Suprapubic skin (tissue), 4 donors: ENCODE measurements at places on chromosomes 2 and 18.

- H3K36me3 ChIP-seq: no peaks in the 10 kb centered on the region
- H3K27me3 ChIP-seq: no peaks in the 10 kb centered on the region
- no peaks in the 10 kb centered on the region for H3K4me1 ChIP-seq
- no peak overlapping the region for H3K27ac ChIP-seq
- H3K4me3 ChIP-seq: no peak overlapping the region
These were observed 189.4 kb downstream of the PLCL1 start for GRCh38 chr2:197993830-197994229.

GRCh38 chr18:75809926-75810255 is 382.4 kb upstream of the SMIM21 start:
- no peaks in the 10 kb centered on the region for H3K27me3 ChIP-seq
- no peak overlapping the region for H3K27ac ChIP-seq
- no peak for DNase-seq
- peaks cover 11% of the 10 kb centered on the region for H3K4me1 ChIP-seq
- H3K4me3 ChIP-seq: peak overlapping the region; percentile 25

DNA sequence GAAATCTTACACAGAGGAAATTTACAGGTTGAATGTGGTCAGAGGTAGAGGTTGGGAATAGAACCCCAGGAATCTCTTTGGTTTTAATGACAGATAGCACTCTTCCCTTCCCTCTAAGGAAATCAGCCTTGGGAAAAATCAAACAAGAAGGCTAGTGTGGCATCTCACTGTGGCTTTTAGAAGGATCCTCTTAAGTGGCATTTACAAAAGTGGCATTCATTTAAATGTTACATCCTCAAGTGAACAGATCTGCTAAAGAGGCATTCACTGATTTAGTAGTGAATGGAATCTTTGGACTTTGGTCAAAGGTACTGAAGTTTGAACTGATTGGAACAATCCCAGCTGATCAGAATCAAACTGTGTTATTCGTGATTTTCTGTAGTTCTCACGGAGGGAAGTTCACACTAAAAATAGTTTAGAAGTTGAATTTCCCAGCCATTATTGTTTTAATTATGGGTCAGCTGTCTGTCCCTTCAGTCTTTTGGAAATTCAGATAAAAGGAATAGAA is 136.5 kb upstream of the FN1 start:
- H3K36me3 ChIP-seq: no peaks in the 10 kb centered on the region
- no peak for DNase-seq
- H3K27me3 ChIP-seq: no peaks in the 10 kb centered on the region

DNA sequence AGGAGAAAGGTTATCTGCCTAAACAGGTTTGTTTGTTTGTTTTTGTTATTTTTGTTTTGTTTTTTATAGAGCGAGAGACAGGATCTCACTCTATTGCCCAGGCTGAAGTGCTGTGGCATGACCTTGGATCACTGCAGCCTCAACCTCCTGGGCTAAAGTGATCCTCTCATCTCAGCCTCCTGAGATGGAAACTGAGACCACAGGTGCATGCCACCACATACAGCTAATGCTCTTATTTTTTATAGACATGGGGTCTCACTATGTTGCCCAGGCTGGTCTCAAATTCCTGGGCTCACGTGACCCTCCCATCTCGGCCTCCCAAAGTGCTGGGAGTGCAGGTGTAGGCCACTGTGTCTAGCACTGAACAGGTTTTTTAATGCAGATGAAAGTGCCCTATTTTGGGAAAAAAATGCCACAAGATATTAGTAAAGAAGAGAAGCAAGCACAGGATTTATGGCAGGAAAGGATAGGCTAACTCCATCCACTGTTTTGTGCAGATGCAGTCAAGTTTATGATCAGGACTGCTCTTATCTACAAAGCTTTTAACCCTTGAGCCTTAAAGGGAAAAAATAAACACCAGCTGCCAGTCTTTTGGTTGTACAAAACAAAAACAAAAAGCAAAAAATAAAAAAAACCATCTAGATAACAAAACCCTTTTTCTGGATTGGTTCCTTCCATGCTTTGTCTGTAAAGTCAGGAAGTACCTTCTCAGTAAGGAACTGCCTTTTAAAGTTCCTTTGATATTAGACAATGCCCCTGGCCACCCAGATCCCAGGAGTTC is 29.4 kb downstream of the MAP4K3 start:
- no peak overlapping the region for H3K4me3 ChIP-seq
- H3K27me3 ChIP-seq: no peaks in the 10 kb centered on the region
- H3K27ac ChIP-seq: no peak overlapping the region
- no peak for DNase-seq
- no peaks in the 10 kb centered on the region for H3K36me3 ChIP-seq
- peaks cover 37% of the 10 kb centered on the region for H3K4me1 ChIP-seq

GRCh38 chr18:30852980-30853379 is 189.6 kb downstream of the DSC3 start:
- no peaks in the 10 kb centered on the region for H3K27me3 ChIP-seq
- DNase-seq: no peak
- no peak overlapping the region for H3K4me3 ChIP-seq

DNA sequence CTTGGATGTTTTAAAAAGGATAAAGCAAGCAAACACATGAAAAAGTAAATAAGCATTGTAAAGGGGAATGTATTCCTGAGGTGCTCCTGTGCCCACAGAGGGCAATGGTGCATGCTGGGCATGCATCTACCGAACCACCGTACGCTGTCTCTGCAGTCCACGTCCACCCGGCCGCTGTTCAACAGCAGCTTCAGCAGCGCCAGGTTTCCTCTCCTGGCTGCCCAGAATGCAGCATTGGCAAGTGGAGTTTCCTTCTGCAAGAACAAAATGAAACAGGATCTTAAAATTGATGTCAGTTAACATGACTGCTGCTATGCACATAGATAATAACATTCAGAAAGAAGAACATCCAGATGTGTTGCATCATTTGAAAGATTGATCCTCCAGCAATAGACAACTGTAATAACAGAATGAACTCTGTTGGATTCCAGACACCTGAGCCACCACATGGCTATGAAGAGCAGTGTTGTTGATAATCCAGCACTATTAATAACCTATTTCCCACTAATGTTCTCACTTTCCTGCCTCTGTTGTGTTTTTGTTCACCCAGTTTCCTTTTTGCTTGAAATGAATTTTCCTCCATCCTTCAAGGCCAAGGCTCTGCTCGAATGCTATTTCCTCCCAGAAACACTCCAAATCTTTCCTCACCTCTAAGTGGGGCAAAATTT is 13.6 kb downstream of the ANKRD29 start:
- H3K36me3 ChIP-seq: no peaks in the 10 kb centered on the region
- DNase-seq: no peak
- no peaks in the 10 kb centered on the region for H3K27me3 ChIP-seq
- no peak overlapping the region for H3K27ac ChIP-seq
- peaks cover 9% of the 10 kb centered on the region for H3K4me1 ChIP-seq

GRCh38 chr2:66041902-66042657 is 392.8 kb upstream of the MEIS1 start:
- H3K36me3 ChIP-seq: no peaks in the 10 kb centered on the region
- no peaks in the 10 kb centered on the region for H3K4me1 ChIP-seq
- H3K27ac ChIP-seq: no peak overlapping the region
- no peak overlapping the region for H3K4me3 ChIP-seq

DNA sequence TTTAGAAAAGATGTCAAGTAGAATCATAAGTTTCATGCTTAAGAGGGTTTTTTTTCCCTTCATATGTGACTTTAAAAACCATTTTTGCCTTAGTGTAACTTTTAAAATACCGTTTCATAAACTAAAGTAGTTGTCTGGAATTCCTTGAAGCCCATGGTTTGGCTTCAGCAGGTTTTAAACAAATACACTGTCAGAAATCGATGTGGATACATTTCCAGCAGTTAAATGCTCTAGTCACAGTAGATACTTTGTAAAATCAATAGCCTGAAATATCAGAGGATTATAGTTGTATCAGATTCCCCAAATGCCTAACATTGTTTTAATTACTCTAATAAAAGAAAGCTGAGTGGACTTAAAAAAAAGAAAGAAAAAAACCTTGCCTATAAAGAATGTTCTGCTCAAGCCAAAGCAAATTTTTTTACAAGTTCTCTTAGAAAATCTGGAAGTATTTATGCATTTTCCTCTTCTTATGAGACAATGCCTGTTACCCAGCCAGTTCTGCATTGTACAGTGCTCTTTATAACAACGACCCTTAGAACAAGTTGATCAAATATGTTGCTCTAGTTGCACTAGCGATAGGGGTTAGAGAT is 260.5 kb downstream of the LTBP1 start:
- DNase-seq: no peak
- H3K27ac ChIP-seq: no peak overlapping the region
- no peak overlapping the region for H3K4me3 ChIP-seq
- no peaks in the 10 kb centered on the region for H3K36me3 ChIP-seq
- H3K27me3 ChIP-seq: no peaks in the 10 kb centered on the region

DNA sequence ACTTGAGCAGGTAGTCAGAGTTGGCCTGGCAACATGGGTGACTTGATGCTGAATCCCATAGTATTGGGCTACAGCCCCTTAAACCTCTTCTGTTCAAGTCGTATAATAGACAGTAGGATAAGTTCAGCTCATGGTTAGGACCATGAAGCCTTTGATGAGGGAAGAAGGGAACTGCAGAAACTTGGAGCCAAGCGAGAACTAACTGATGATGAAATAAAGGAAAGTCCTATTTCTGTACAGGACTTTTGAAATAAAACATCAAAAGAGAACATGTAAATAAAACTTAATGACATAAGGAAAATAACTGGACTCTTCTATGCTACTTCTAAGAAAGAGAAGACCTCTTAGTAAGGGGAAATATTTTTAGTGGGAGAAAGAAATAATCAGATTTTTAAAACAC is 51.2 kb upstream of the UGP2 start:
- H3K27ac ChIP-seq: peak overlapping the region; percentile 75
- no peaks in the 10 kb centered on the region for H3K27me3 ChIP-seq
- H3K36me3 ChIP-seq: no peaks in the 10 kb centered on the region
- H3K4me1 ChIP-seq: peaks cover 18% of the 10 kb centered on the region
- H3K4me3 ChIP-seq: no peak overlapping the region
